ENCODE measurements at places on chromosomes 16 and 17.

DNA sequence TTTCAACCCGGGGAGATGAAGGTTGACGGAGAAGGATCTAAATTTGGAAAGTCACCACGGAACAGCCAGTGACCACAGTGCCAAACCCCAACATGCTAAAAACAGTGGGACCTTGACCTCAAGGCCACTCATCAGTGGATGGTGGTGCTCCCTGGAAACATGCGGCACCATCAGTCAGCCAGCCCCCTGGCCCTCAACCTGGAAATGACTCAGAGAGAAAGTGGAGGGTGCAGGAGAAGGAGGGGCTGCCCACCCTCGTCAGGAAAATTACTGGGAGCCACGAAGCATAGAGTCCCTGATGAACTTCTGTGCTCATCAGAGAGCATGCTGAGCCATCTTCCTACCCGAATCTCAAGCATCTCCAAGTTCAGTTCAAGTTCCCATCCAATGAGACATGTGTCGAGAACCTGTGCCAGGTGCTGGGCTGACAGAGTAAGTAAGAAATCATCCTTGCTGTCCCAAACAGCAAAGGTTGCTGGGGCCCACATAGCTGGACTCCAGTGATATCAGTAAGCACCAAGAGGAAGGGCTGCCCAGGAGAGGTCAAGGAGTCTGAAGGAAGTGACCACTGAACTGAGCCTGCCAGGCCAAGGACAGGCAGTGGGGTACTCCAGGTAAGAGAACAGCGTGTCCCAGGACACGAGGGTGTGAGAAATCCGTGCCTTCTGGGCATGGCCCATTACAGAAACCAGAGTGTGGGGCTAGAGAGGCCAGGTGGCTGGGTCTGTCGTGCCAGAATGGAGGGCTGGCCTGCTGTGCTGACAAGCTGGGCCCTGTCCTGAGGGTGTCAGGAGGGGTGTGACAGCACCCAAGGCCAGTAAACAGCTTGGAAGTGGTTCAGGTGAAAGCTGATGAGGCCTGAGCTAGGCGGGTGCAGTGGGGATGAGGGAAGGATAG lies 5.2 kb downstream of the PECAM1 start:
- DNase-seq = no peak

DNA sequence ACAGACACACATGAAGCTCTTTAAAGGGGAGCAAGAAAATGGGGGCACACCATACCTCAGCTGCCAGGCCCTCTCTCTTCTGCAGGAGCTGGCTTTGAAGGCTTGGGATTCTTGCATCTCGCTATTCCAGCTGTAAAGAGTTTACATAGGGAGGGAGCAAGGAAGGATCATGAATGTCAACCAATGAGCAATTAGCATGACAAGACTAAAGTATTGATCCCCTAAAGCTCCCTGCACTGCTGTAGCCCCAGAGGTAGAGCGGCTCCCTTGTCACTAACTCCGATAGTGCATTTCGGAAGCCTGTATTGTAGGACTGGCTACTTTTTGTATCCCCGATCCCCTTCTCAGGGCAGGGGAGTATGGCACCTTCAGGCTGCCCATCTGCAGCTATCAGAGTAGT lies 113.4 kb upstream of the PMFBP1 start:
- DNase-seq = no peak

- no peak for DNase-seq
Observed at GRCh38 chr16:17395849-17396480, 74.8 kb downstream of the XYLT1 start.

DNA sequence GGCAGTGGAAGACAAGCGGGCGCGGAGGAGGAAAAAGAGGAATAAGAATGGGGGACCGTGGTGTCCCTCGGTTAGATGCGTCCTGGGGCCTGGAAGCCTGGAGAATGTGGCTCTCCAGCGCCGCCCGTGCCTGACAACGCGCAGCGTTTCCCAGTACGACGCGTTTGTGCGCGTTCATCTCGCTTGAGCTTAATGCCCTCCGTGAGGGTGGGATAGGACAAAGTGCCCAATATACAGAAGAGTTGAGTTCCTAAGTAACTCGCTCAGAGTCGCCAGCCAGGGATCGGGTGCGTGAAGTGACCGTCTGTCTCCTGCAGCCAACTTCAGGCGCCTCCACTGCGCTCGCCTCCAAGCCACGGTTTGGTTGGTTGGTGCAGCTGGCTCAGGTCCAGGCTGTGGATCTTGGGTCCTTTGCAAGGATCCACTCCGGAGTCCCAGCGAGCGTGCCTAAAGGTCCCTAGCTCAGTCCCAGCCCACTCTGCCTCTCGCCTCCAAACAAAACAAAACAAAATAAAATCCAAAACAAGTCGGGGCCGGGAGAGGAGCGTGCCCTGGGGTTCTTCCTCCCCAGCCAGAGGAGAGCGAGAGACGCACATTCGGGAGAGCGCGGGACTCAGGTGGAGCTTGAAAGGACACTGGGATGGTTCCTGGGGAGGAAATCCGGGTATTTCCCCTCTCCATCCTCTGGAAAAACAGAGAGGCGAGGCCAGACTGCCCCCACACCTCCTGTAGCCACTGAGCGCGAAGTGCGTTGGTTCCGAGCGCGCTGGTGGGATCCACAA lies 974 bp downstream of the GALR2 start:
- DNase-seq = no peak

GRCh38 chr17:74641224-74641957 lies 17.9 kb upstream of the CD300E start:
- peak; percentile 30 for DNase-seq

GRCh38 chr17:46940692-46941404 lies 17.9 kb downstream of the GOSR2 start:
- peak; percentile 25 for DNase-seq

DNA sequence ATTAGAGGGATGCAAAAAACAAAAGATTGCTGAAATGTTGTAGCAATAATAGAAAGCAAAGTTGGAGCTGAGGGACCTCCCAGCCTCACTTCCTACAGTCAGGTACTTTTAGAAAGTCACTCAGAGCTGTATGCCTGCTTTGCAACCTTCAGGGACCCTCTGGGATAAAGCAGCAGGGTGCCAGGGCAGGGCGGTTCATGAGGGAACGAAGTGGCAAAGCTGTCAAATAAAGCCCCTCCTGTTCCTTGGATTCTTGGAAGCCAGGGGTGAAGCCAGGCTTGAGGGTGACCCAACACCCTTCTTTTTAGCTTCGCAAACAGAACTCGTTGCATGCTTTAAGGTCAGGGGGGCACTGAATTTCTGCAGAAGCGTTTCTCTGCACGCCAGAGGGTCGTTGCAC lies 767 bp downstream of the ATP2C2 start:
- DNase-seq = no peak

DNA sequence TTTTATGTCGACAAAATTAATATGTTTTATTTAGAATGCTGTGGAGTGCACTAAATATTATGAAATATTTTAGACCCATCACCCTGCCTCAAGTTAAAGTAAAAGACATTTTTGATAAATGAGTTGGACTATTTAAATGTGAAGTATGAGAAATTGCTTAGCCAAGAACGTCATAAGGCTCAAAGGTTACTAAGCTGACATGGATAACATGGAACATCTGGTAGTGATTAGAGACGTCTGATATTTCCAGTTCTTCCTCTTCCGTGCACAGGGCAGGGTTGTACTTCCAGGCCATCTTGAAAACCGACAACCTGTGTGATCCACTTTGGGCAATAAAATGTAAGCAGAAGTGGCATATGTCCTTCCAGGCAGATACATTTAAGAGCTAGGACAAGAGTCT lies 7.2 kb upstream of the CCL8 start:
- DNase-seq = no peak

DNA sequence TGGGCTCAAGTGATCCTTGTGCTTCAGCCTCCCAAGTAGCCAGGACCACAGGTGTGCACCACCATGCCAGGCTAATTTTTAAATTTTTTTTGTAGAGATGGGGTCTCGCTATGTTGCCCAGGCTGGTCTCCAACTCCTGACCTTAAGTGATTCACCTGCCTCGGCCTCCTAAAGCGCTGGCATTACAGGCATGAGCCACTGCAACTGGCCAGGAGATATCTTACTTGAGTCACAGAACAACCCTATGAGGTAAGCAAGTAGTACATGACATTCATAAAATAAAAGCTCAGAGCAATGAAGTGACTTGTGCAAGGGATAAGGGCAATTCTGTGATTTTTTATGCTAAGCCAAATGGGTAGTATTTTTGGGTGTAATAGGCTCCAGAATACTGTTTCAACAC lies 57.3 kb downstream of the CDC27 start:
- no peak for DNase-seq

- no peak for DNase-seq
Observed at GRCh38 chr17:72305472-72305871, 184.7 kb downstream of the SOX9 start.

GRCh38 chr16:4257646-4258556 lies 14.9 kb downstream of the TFAP4 start:
- no peak for DNase-seq

GRCh38 chr16:9556949-9557665 lies 465.7 kb downstream of the HAPSTR1 start:
- no peak for DNase-seq

GRCh38 chr17:64028874-64029464 lies 8.5 kb upstream of the ICAM2 start:
- peak; percentile 52 for DNase-seq

DNA sequence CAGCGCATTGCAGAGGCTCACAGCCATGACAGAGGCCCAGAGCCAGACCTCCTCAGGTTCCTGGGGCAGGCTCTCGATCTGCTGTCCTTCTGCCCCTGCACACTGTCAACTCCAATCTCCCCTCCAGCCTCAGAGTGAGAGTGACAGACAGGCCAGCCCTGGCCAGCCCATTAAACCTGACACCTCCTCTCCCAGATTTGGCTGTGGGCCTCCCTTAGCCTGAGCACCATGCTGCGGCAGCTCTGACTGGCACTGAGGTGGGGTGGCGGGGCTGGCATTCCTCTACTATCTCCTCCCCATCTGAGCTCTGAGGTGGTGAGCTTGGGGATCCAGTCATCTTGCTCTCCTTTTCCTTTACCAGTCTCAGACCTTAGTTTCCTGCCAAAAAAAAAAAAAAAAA lies 15.5 kb upstream of the C1QL1 start:
- no peak for DNase-seq

DNA sequence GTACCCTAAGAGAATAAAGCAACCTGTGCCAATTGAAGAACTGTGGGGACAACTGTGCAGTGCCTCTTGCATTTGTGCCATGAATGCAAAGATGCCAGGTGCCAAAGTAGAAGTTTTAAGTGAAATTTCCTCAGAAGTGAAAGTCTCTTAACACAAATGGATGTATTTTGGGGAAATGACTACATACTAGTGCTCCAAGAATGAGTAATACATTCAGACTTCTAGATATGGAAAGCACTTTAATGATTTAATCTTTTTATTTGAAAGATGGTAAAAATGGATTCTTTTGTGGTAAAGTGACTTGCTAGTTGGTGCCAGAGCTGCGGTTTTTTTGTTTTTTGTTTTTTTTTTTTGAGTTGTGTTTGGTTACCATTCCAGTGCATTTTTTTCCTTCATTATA lies 15.0 kb downstream of the UTP18 start:
- no peak for DNase-seq

DNA sequence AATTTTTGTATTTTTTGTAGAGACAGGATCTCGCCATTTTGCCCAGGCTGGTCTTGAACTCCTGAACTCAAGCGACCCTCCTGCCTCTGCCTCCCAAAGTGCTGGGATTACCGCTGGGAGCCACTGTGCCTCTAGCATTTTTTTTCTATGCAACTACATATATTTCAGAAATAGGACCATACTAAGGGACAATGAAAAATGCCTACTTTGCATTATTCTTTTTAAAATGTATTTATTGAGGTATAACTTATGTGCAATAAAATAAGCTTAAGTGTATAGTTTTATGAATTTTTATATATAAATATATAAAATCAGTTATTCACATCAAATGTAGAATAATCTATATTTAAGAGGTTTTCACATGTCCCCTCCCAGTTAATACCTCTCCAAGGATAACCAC lies 38.1 kb downstream of the KATNIP start:
- no peak for DNase-seq

GRCh38 chr17:81514489-81514738 lies 1.8 kb upstream of the ACTG1 start:
- no peak for DNase-seq

All from GM12864 (cell line).